ENCODE measurements at places on chromosomes 11 and 22.

GRCh38 chr11:95565724-95566141, 223.8 kb downstream of the FAM76B start:
- DNase-seq, result no peak

DNA sequence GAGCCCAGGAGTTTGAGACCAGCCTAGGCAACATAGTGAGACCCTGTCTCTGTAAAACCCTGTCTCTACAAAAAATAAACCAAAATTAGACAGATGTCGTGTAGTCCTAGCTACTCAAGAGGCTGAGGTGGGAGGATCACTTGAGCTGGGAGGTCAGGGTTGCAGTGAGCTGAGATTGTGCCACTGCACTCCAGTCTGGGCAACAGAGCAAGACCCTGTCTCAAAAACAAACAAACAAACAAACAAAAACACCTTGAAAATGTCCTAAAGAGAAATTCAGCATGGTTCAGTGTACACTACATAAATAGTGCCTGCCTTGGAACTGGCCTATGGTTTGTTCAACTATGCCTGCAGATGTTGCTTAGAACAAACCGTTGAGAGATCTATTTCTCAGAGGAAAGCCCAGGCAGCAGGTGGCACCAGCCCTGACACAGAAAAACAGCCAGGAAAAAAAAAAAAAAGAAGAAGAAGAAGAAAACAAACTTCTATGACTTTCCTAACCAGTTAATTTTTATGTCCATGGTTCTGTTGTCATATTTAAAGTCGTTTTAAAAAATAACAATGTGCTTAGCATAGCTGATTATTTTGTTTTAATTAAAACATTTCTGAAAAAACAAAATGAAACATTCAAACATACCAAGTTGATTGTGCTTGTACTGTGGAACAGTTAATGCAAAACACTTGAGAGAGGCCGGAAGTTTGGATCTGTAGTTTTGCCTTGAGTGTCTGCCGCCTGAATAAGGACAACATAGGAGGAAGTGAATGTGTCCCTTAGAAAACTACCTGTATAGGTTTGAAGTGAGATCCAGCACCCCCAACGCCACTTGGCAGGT, 5.4 kb downstream of the KREMEN1 start:
- no peak for DNase-seq

DNA sequence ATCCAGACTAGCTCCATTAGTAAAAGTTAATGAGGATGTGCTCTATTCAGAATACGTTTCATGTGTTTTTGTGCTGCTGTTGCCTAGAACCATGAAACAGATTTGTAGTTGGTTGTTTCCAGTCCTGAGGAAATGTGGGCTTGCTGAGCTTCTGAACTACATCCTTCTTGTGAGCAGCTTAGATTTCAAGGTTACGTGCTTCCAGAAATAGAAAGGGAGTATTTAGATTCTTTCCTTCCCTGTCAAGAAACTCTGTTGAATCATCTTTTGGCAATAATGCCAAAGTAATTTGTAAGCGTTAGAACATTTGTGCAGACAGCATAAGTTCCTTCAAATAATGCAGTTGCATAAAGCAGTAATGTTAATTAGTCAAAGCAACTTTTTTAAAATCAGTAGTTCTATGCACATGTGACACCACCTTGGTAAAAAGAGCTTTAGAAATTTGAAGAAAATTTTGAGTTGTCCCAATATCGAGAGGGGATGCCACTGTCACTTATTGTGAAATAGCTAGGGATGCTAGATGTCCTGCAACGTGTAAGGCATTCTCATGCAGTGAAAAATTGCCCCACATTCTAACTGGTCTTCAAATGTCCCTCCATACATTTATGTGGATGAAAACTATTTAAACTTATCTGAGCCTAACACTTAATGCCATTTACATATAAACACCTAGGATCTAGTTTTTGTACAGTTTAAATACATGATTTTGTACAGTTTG, 169.6 kb downstream of the ETS1 start:
- no peak for DNase-seq

DNA sequence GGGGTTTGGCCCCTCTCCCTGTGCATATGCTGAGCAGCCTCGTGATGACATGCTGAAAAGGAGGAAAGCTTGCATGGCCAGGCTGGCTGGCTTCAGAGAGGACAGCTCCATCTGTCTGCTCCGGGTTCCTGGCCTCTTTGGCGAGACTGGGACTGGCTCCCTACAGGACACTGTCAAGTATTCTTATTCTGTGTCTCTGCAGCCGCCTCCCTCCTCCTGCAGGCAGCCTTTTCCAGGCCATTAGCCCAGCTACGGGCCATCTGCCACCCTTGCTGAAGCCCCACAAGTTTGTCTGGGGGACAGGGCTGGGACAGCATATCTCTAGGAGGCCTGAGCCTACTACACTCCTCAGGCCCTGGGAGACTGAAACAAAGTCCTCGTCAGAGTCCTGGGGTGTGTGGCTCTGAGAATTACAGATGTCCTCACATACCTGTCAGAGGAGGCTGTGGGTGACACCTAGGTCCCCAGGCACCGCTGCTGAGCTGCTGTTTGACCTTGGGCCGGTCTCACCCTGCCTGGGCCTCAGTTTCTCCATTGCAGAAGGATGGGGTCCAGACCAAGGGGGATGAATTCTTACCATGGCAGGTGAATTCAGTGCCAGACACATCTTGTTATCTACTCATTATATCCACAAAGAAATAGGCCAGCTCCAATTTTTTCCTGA, 11.0 kb downstream of the MRGPRG start:
- DNase-seq, result no peak

DNA sequence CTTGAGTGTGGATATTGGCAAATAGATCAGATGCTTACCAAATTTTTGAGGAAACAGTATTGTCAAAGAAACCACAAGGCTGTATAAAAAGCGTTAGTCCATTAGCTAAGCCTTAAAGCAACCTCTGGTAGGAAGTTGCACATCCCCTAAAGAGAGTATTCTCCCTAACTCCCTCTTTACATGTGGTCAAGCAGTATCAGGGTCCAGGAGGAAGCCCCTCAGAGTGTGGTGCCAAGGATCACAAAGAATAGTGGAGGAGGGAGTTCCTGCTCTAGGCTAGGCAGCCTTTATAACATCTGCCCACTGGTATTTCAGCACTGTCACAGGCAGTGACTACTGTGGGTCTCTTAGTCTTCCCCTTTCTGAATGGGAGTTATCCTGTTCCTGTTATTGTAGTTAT, 18.8 kb upstream of the AMPD3 start:
- no peak for DNase-seq

GRCh38 chr11:80041136-80042000, 600.5 kb upstream of the TENM4 start:
- DNase-seq, result no peak

DNA sequence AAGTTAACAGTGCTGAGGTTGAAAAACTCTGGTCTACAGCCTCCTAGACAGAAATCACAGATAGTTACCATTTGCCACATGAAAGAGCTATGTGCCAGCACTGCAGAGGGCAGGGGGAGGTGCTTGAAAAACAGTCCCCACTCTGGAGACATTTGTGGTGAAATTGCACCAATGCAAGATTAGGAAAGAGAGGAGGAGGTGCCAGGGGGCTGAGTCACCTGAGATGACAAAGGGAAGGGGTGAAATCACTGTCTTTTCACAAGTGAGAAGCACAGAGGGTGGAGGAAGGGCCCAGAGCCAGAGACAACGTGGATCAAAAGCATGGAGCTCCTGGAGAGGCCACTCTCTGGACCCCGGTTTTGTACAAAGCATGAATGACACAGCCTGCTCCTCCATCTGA, 196.3 kb downstream of the BUD13 start:
- DNase-seq, result no peak

- DNase-seq, result no peak
Observed at GRCh38 chr11:9459667-9460321, 1.0 kb upstream of the ZNF143 start.

- no peak for DNase-seq
Observed at GRCh38 chr11:126893796-126894195, 106.8 kb downstream of the KIRREL3 start.

- no peak for DNase-seq
Observed at GRCh38 chr11:48020092-48020755, 39.9 kb downstream of the PTPRJ start.

GRCh38 chr22:42561856-42562255, 8.1 kb downstream of the SERHL2 start:
- DNase-seq, result no peak

GRCh38 chr11:67303132-67303834, at the start of gene SSH3:
Gene SSH3, plus strand, starts transcription at chr11:67303530. Its CDS starts 96 bp downstream, at chr11:67303626.
- DNase-seq, result peak; percentile 57

- no peak for DNase-seq
Observed at GRCh38 chr11:13713982-13714381, 45.5 kb downstream of the FAR1 start.

DNA sequence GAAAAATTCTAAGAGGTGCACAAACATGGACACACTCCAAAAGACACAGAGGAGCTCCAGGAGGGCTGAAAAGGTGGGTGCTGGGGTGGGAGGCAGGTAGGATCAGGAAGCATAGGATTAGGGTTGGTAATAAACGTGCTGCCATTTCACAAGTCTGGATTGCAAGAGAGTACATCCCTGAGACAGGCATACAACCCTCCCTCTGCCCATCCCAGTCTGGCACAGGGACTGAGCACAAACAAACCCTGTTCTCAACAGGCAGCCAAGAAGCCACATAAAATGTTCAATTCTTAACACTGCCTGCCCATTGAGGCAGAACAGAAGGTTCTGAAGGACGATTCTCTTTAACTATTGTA, 18.5 kb downstream of the SLC35F2 start:
- peak; percentile 19 for DNase-seq

- no peak for DNase-seq
Observed at GRCh38 chr22:47292546-47293320, 530.3 kb downstream of the TBC1D22A start.

GRCh38 chr11:120271672-120272071, 31.7 kb downstream of the POU2F3 start:
- DNase-seq, result no peak

- DNase-seq, result no peak
Observed at GRCh38 chr11:76823481-76824028, 37.2 kb upstream of the ACER3 start.

DNA sequence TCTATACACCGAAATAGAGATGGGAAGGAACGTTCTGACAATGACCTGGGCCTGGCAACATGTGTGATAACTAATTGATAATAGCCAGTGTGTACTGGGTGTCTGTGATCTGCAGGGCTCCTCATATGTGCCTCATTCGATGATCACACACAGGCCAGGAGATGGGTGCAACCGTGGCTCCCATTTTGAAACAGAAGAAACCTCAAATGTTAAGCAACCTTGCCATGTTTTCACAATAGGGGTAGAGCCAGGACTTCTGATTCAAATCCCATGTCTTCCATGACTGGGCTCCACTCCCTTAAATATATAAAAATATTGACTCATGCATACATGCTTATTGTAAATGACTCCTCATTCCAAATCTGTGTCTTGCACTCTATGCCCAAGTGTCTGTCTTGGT, 11.1 kb downstream of the APOL3 start:
- DNase-seq, result no peak

DNA sequence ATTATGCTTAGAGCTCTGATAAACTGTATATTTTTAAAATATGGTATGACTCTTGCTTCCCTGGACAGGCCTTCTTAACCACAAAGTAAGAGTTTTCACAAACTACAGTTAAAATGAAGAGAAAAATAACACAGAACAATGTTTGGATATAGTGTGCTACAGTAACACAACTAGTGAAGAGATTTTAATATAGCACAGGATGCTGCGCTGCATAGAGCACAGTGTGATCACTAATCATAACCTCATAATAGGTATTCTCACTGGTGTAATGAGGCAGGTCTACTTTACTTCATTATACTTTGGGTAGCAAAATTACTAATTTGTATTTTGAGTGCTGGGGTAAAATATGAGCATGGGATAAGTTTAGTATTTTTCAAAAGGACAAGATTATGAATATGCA, 256.5 kb downstream of the GUCY1A2 start:
- no peak for DNase-seq

GRCh38 chr22:42716649-42717127, 4.0 kb downstream of the A4GALT start:
- no peak for DNase-seq

DNA sequence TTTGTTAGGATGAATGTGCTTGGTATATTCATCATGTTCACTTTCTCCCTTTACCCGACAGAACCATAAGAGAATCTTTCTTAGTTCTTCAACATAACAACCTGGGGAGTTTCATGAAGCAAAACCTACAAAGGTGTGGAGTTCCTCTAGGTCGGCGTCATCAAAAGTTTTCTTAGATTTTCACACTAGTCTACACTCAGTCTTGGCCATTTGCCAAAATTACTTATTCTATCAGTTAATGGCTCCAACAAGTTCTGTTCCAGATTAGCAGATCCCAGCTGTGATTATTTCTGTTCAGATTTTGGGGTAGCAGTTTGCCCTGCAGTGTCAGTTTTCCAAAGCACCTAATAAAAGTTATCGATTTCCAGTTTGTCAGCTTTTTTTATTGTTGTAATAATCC, 935.8 kb upstream of the RAG2 start:
- no peak for DNase-seq

GRCh38 chr11:65891219-65892136, 1.0 kb downstream of the CCDC85B start:
- no peak for DNase-seq

DNA sequence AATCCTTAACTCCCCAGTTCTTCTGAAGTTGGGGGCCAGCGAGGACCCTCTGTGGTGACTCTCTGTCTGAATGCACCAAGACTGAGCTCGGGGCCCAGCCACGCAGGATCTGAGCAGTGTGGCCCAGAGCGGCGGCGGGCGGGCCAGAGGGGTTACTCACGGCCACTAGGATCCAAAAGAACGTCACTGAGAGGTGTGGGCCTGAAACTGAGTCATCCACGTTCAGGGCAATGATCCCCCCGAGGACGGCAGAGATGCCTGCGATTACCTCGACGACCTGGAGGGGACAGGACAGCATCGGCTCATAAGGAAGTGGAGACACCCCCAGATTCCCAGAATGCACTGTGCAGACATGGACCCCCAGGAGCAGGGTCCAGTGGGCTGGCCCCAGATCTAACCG, 11.2 kb downstream of the MLC1 start:
- no peak for DNase-seq

- DNase-seq, result no peak
Observed at GRCh38 chr11:109197656-109198055, 224.3 kb upstream of the C11orf87 start.

GRCh38 chr11:114163830-114164401, 104.4 kb downstream of the ZBTB16 start:
- DNase-seq, result peak; percentile 62

Data from substantia nigra (tissue), 51 donors.